Psoas muscle (tissue), 8 donors: ENCODE measurements at places on chromosomes 3 and 15. TPM values are rescaled to one million over a fixed set of nuclear protein-coding genes. Genes with fewer than 3 reads are reported as not detected.

- DNase-seq: no peak
These were observed 58.5 kb downstream of the STARD5 start for GRCh38 chr15:81265256-81265943.

GRCh38 chr15:29470311-29470710 lies 200.7 kb upstream of the NSMCE3 start:
- no peak for DNase-seq

Gene NOX5
- polyA plus RNA-seq: not detected

Gene CCR8
- polyA plus RNA-seq: not detected

DNA sequence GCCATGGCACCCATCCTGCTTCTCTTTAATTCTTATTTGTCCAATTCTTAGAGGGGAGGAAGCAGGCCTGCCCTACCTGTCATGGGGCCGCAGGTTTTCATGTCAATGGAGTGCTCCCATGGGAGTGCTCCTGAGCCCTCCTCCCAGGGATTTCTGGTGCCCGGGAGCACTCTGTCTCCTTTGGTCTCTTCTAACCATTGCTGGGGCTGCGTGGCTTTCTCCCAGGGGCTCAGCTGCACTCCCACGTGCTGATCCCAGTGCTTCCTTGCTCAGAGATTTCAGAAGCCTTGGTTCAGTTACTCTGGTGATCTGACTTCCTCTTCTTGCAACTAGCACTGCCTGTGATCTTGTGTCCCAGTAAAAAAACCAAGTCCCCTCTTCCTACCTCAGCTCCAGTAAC lies 68.0 kb upstream of the ARL8B start:
- no peak for DNase-seq

GRCh38 chr3:22236490-22237270 lies 485.7 kb upstream of the ZNF385D start:
- DNase-seq: no peak

Gene ARRDC4
- 30.0 TPM for polyA plus RNA-seq

- no peak for DNase-seq
These were observed 216.6 kb upstream of the PRICKLE2 start for GRCh38 chr3:64441861-64442260.

- DNase-seq: no peak
These were observed 27.3 kb upstream of the CCDC50 start for GRCh38 chr3:191301782-191302411.

- DNase-seq: no peak
These were observed 296.9 kb upstream of the CHRNA7 start for GRCh38 chr15:31733424-31733823.

GRCh38 chr3:154507727-154508126 lies 77.7 kb upstream of the GPR149 start:
- no peak for DNase-seq

Gene TP63
- 13.7 TPM for polyA plus RNA-seq

DNA sequence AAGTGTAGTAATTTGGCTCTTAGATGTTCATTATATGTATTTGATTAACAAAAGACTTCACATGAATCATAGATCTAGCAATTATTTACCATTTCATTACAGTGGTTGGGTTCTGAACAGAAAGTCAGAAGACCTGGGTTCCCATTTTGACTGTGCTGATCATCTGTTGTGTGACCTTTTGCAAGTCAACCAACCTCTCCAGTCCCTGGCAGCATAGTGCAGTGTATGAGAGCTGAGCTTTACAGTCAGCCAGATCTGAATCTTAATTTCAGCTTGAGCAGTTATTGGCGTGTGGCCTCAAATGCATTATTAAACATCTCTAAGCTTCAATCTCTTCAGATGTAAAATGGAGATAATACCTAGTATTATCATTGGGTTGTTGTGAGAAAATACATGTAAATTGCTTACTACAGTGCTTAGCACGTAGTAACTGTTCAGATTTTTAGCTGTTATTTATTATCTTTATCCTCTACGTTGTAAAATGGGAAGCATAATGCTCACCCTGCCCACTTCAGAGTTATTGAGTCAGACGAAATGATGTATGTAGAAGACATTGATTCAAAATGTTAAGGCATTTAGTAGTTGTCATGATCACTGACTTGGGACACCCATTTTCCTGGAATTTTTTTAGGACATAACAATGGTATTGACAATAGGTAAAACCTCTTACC lies 104.0 kb downstream of the KLHL25 start:
- DNase-seq: no peak

- no peak for DNase-seq
These were observed 446.4 kb downstream of the GBE1 start for GRCh38 chr3:81315030-81315429.

Gene SLC24A5
- not detected for polyA plus RNA-seq

- DNase-seq: peak; percentile 87
These were observed 40.9 kb upstream of the RYK start for GRCh38 chr3:134291319-134292254.

GRCh38 chr15:73335471-73335870 lies 33.3 kb downstream of the HCN4 start:
- DNase-seq: no peak

GRCh38 chr3:78565712-78566111 lies 1202.1 kb downstream of the ROBO1 start:
- DNase-seq: no peak

Gene SERPINI2
- 0.10 TPM for polyA plus RNA-seq

DNA sequence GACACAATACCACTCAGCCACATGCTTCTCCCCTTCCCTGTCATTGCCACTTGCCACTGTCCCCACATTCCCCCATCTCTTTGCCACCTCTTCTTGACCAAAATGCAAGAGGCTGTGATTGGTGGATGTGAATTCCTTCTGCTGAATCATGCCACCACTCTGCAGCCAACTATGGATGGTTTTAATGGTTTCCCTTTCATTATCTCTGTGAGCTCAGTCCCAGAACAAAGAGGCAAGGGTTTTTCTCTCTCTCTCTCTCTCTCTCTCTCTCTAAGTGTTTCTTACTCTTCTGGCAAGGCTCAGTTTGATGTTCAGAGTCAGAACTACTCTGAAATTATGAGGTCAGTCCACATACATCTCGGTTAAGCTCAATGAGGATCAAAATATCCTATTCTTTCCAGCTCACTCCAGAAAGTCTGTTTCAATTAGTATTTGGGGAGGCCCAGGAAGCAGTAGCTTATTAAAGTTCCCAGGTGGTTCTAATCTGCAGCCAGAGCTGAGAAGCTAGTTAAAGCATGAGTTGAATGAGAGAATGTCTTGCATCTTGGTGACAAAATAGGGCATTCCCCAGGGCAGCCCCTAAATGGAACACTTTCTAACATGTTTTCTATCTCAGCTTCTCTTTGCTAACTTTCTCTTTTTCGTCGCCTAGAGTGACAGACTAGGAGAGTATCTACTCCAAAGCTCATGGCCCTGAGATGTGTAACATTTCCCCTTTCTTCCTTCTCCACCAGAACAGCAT lies 8.5 kb upstream of the ILDR1 start:
- DNase-seq: no peak

Gene GOLGA8G
- not detected for polyA plus RNA-seq

Gene IMPG2
- 0.08 TPM for polyA plus RNA-seq

DNA sequence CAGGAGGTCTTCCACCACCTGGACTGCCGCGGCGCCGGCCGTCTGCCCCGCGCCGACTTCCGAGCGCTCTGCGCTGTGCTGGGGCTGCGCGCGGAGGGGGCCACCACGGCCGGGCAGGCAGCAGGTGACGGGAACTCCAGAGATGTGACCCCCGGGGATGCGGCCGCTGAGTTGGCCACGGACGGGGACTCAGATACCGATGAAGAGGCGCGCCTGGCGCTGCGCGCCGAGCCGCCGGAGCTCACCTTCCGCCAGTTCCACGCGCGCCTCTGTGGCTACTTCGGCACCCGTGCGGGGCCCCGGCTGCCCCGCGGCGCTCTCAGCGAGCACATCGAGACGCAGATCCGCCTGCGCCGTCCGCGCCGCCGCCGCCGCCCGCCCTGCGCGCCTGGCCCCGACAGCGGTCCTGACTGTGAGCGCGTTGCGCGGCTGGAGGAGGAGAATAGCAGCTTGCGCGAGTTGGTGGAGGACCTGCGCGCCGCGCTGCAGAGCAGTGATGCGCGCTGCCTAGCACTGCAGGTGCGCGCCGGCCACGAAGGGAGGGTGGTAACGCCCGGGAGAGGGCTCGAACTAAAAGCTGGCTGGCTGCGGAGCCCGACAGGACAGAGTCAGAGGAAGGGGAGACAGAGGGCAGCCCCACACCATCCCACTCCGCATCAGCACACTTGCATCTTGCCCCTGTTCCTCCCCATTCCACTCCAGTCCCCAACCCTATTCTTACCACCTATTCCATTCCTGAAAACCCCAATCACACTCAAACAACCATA lies 885 bp downstream of the EFCC1 start:
- no peak for DNase-seq

Gene NRG4
- 30.0 TPM for polyA plus RNA-seq

DNA sequence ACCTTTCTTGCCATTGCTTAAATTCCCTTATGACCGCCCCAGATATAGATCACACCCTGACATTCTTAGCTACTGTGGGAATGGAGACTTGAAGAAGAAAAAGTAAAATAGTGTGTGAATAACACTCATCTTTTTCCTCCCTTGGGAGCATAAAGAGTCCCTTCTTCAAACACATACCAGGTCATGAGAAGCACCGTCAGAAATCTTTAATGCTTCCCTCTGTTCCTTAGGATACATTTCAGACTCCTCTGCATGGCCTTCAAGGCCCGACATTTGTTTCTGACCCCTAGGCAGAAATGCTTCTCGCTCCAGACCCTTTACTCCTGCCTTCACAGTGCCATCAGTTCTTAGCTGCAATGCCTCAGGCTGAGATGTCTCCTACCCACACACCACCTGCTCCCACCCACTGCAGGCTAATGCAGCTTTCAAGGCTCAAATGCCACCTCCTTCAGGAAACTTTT lies 143.8 kb upstream of the IL12A start:
- DNase-seq: no peak
